ENCODE measurements at places on chromosomes 5 and 9. TPM values are rescaled to one million over a fixed set of nuclear protein-coding genes. Genes with fewer than 3 reads are reported as not detected.
A peak's percentile ranks its signal among the peaks of the same experiment; 100 is the strongest.

FBXW5 gene
- total RNA-seq: 77.3 TPM

TMEFF1 gene
- total RNA-seq: 69.1 TPM

SPINK5 gene
- 19.7 TPM for total RNA-seq

- no peak for DNase-seq
Measured at GRCh38 chr9:37602817-37603216, 10.4 kb upstream of the TOMM5 start.

DNA sequence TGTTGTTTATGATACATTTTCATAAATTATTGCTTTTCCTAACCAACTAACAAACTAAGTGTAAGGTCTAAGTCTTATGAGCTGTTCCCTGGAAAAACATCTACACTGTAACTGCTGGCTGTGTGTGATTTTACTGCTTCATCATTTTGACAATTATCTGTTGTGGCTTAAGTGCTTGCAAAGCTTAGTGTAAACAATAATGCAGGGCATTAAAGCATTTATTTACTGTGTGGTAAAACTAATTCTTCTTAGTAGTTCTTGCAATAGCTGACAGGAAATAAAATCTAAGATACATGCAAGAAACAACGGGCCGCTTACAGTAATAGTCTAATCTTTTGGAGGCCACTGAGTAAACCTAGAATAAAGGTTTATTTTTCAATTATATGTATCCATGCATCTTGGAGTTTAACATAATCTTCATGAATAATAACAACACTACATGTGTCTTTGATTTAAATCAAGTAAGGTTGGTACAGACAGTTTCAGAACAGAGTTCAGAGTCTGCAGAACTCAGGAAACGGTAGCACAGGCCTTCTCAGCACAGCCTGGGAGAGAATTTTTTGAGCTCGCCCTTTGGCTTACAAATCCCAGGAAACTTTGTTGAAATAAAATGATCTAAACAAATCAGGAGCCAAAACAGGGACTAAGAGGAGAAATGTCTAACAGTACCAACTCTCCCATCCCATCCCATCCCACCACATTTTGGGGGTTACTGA lies 473.1 kb downstream of the NR2F1-AS1 start:
- no peak for DNase-seq

DNA sequence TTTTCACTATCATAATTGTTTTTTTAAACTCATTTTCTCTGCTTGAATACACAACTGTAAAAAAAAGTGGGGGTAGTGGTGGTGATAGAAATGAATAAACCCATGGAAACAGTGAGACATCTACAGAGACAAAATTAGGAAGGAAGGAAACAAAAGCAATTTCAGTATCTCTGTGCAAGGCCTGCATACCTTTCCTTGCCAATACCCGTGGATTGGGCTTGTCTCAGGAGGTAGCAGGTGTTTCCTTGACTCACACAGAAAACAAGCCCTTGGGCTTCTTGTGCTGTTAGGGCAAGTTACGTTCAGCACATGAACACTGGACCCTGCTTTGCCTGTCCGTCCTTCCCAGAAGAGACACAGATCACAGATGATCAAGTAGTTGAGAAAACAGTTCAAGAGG lies 372.2 kb downstream of the ZSWIM6 start:
- no peak for DNase-seq

GRCh38 chr9:88835038-88835466 lies 156.2 kb upstream of the S1PR3 start:
- DNase-seq: no peak

GRCh38 chr5:35202319-35203111 lies 27.8 kb downstream of the PRLR start:
- DNase-seq: peak; percentile 13

- no peak for DNase-seq
Measured at GRCh38 chr9:3330792-3331420, 194.9 kb downstream of the RFX3 start.

- no peak for DNase-seq
Measured at GRCh38 chr9:14220256-14220655, 93.7 kb downstream of the NFIB start.

- no peak for DNase-seq
Measured at GRCh38 chr5:180259260-180259611, 32.6 kb downstream of the MAPK9 start.

GRCh38 chr9:98020476-98021145 lies 35.9 kb upstream of the NANS start:
- no peak for DNase-seq

DNA sequence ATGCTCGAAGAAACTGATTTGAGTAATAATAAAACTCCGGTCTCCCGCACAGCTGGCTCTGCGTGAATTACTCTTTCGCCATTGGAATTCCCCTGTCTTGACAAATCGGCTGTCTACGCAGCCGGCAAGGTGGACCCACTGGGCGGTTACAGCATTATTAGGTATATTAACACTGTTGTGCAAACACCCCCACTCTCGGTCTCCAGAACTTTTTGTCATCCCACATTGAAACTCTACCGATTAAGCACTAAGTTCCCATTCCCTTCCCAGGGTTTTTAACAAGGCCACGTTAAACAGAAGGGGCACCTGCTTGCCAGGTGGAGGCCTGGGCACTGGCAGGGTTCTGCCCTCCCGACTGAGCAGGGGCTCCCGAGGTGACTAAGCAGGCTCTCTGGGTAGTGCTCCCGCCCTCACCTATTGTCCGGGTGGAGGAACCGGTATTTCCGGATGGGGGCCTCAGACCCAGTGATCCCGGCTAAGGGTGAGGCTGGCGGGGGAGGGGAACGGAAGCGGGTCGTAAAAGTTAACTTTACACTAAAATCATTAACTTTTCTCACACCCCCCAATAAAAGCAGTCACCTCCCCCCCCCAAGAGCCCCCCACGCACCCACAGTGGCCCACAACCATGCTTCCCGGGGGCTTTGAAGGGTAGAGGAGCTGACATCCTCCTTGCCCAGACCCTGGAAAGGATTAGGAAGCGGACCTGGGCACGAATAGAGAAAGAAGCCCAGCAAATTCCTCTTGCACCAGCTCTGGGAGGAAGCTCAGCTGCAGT lies 53.5 kb upstream of the TJP2 start:
- peak; percentile 82 for DNase-seq

DNA sequence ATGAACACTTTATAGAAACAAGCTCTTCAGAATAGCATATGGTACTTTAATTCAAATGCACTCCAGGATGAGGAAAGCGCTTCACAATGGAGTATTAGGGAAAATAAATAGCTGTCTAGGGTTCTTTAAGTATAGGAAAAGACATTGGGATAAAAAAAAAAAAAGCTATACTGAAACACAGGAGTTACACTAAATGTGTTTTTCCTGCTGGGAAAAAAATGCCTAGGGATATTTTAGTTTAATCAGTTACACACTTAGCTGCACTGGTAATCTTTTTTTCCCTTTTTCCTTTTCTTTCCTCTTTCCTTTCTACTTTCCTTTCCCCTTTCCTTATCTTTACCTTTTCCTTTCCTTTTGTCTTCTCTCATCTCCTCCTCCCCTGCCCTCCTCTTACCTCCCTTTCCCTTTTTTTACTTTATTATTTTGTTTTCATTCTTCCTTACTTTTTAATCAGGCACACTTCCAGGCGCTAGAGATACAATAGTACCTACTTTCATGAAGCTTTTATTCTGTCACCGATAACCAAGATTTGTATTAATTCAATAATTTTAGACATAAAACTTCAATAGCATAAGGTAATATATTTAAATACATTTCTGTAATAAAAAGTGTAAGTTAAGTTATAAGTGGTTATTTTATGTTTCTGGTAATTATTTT lies 758.7 kb downstream of the CDH18 start:
- no peak for DNase-seq

DNA sequence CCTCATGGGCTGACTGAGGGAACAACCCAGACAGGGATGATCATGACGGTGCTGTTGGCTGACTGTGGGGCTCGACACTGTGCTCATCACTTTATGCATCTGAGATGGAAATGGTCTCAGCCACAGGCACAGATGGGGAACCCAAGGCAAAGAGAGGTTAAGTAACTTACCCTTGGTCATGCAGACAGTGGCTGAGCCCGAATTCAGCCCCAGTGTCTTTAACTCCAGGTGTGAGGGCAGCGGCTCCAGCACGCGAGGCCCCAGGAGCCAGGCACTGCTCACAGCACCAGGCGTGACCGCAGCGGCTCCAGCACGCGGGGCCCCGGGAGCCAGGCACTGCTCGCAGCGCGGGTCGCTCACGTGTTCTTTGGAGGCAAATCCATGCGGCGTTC lies 45.3 kb upstream of the FCN1 start:
- no peak for DNase-seq

GRCh38 chr5:138831703-138832102 lies 43.4 kb downstream of the LRRTM2 start:
- DNase-seq: no peak

PNPLA7 gene
- total RNA-seq: 7.9 TPM

GRCh38 chr5:119322312-119322947 lies 33.4 kb upstream of the TNFAIP8 start:
- no peak for DNase-seq

SLC34A3 gene
- total RNA-seq: 0.27 TPM

GRCh38 chr9:98538626-98539031 lies 170.1 kb downstream of the GABBR2 start:
- no peak for DNase-seq

- DNase-seq: no peak
Measured at GRCh38 chr9:9557804-9558334, 1054.9 kb downstream of the PTPRD start.

DNA sequence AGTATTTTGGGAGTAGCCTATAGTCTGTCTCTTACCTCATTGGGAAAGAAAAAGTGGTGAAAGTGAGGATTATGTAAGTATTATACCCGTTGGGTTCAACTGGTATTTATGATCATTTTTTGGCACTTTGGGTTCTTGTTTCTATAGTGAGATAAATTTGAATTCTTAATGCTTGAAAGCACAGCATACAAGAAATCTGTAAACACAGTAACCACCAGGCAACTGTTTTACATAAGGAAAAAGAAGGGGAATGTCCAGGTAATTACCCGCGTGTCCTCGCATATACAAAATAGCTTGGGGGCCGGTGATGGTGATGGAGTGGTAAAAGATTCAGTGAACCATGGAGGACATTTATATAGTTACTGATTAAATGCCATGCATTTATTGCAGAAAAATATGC lies 60.5 kb downstream of the BASP1 start:
- no peak for DNase-seq

GPR151 gene
- not detected for total RNA-seq

CDC14B gene
- 53.2 TPM for total RNA-seq

PFN3 gene
- total RNA-seq: not detected

ORM1 gene
- total RNA-seq: 9.3 TPM

GRCh38 chr9:134186471-134187109 lies 22.2 kb upstream of the RNU6ATAC start:
- DNase-seq: no peak

DNA sequence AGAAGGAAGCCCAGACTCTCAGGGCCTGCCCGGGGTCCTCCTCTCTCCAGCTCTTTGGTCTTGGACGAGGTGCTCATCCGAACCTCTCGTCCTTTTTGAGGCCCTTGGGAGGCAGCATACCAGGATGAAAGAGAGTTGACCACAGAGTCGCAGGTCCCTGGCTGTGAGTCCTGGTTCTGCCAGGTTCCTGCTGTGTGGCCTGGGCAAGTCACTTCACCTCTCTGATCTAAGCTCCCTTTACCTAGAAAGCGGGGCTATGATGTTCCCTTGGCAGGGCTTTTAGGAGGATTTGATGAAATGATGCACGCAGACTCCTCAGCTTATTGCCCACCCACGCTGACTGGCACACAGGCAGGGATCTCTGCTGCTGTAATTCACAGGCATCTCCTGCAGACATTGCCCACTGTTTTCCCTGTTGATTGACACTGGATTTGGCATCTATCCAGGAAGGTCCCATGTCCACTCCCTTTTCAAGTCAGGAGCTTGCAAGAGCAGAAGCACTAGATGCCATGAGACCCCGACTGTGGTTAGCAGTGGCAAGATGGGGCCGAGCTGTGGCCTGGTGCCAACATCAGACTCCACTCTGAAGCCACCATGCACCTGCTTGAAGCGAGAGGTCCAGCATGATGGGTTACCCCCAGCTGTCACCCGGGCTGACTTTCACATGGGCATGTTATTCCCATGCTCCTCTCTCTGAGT lies 71.5 kb downstream of the MACROH2A1 start:
- no peak for DNase-seq

TUBB4B gene
- 233 TPM for total RNA-seq

DNA sequence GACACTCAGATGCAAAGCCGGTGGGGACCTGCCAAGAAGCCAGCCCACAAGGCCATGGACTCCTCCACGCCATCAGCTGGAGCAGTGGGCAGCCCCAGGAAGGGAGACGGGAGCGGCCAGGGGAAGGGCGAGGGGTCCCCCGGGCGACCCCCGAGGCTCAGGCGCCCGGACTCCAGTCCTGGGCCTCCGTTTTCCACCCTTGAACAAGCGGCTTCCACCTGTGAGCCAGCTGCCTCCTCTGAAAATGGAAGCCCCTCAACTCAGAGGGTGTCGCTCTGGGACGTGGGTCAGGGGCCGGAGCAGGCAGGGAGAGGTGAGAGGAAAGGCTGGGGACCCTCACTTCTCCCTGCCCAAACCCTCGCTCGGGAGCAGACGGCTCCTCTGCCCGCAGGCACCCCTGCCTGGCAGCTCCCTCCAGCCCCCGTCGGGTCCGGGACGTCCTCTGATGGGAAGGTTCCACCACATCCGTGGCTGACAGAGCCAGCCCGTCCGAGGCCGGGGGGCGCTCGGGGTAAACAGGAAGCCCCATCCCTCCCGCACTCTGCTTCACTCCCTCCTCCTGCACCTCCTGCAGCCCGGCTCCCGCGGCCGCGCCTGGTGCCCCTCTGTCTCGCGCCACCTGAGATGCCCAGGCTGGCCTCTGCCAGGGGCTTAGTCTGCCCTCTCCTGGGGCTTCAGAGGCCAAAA lies 3.7 kb upstream of the EGFL7 start:
- no peak for DNase-seq

DNA sequence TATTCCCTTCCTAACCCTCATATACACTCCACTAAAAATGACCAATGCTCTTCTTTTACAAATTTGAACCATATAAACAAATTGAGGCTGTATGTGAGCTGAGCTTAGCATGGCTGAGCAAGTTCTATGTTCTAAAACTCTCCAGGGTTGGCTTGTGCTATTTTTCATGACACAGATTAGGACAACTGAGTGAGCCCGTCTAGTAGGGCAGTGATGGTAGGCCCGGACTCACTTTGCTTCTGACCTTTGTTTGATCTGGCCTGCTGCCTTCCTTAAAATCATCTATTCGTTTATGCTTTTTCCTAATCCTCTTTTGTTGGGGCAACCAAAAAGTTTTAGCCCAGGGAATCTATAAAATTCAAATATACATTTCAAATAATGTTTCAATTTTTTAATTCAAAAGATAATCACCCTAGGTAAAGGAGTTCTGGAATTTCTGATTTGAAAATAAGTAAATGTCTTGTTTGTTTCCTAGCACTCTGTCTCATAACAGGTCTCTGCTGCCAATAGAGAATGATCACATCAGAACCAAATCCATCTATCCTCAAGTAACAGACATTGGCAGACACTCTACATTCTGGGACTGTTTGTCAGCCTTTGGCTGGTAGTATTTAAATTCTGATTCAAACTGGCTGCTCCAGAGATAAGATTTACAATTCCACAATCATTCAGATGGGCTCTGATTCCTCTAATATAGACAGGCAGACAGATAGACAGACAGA lies 217.0 kb upstream of the TARS1 start:
- no peak for DNase-seq
